Esophagus squamous epithelium (tissue), 5 donors: ENCODE measurements at places on chromosomes 12 and 14.
A peak's percentile ranks its signal among the peaks of the same experiment; 100 is the strongest.

- no peak for DNase-seq
These were observed 62.2 kb downstream of the BMP4 start for GRCh38 chr14:53894456-53894855.

DNA sequence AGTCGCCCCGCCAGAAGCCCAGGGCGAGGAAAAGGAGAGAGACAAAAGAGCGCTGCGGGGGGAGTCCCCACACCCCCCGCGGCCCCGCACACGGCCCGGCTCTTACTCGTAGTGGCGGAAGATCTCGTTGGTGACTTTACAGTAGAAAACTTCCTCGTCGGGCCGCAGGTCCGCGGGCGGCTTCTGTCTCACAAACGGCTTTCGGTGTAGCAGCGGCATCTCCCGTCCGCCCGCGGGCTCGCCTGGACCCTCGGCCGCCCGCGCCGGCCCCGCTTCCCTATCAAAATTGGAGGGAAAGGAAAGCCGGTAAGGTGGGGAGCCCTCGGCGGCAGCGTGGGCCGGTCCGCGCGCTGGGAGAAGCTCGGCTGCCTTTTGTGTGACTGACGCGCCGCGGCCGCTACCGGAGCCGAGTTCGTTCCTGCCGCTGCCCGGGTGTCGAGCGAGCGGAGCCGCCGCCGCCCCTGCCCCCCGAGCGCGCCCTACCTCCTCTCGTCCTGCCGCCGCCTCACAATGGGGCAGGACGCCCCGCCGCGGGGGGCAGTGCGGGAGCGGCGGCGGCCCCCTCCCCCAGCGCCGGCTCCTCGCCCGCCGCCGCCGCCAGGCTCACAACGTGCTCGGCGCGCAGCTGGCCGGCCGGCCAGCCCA, 652 bp downstream of the BAZ1A start:
- no peak for DNase-seq

DNA sequence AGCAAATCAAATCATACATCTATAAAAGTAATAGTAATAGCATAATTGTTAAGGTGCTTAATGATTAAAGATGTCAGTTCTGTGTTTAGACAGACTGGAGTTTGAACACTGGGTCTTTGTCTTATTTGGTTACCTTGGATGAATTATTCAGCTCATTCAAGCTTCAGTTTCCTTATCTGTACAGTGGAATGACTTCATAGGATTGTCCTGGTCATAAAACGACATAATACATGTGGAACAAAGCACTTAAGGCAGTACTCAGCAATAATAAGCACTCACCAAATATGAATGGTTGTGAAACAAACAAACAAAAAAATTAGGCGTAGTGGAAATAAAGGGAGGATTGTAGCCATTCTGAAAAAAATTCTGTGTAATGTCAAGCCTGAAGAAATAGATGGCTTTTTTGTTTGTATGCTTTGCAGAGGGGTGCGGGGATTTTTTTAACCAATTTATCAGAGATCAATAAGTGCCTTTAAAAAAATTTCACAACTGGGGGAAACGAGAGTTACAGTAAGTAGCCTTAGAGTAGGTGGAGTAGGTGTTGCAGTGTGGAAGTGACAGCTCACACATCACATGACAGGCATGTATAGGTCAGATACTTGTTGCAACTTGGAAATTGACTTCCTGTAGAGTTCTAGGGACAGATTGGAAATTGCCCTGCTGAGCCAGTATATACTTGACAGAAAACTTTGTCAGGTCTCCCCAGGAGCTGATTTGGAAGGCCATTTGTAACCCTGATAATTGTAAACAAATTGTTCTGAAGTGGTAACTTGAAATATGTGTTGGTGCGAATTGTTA, 157.7 kb downstream of the SLC15A5 start:
- DNase-seq: no peak

GRCh38 chr12:79884401-79885006, 50.4 kb downstream of the PPP1R12A start:
- DNase-seq: no peak

GRCh38 chr14:52902971-52903619, 47.8 kb downstream of the FERMT2 start:
- DNase-seq: no peak

GRCh38 chr14:39025250-39025809, 77.7 kb downstream of the SEC23A start:
- no peak for DNase-seq

DNA sequence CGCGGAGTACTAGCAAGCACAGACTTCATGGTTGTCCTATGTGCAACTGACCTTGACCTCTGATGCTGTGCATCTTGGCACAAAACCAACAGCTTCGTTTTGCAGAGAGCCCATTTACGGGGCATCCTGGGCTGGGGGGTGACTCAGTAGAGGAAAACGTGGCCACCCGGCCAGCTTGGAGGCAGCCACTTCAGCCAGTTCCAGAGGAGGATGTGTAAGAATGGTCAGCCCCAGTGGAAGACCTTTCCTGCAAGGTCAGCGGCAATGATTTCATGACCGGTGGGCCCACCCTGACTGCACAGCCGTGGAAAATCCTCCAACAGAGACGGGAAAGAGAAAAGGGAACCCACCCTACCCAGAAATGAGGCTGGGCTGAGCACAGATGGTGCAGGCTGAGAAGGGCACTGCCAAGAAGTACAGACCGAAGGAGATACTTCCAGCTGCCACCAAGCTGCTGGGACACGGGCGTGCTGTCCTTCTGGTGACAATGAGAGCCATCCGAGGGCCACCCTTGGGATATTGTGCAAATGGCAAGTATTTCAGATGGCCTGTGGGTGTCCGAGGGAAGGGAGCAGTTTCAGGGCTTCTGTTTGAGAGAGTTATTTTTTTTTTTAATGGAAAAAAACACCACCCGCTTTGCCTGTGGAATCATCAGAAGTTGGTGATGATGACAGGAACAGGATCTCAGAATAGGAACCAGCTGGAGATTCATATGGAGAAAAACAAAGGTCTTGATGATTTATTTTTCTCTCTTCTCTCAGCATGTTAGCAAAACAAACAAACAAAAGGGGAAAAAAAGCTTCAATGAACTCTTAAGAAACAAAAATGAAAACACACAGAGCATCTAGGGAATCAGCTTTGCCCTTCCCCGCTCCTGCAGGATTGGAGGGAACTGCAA, 120.2 kb upstream of the RFLNA start:
- DNase-seq: no peak

- no peak for DNase-seq
These were observed 264.7 kb downstream of the APAF1 start for GRCh38 chr12:98909746-98910145.

DNA sequence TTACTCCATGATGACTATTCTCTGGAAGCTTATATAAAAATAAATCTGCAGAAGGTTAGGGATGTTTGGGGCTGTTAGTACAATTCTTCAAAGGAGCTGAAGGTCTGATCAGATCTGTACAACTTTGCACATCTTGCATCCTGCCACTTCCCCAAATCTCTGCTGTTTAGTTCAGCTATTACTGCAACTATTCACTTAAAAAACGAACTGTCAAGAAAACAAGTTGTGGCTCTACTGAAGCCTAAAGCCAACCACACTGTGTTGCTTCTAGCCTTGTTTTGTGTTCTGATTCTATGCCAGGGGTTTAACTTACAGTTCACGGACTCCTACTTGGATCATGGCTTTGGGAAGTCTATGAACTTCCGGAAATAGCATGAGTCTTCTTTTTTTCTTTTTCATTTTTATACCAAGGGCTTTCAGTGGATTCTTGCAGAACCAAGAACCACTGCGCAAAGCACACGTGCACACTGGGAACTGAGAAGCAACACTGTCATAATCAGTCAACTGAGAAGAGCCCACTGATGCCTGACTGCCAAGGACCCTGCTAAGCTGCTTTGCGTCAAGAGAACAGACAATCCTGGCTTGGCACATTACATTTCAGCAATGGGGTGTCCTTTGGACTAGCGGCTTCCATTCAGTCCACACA, 66.3 kb upstream of the EEA1 start:
- no peak for DNase-seq

- no peak for DNase-seq
These were observed 163.6 kb upstream of the TBX3 start for GRCh38 chr12:114847441-114848035.

- no peak for DNase-seq
These were observed 85.7 kb upstream of the TBX3 start for GRCh38 chr12:114769634-114770033.

- DNase-seq: no peak
These were observed 11.5 kb downstream of the TEAD4 start for GRCh38 chr12:2970744-2971143.

GRCh38 chr14:89842837-89843236, 111.7 kb downstream of the EFCAB11 start:
- DNase-seq: no peak

- no peak for DNase-seq
These were observed 42.0 kb upstream of the NUDT4 start for GRCh38 chr12:93335603-93336162.

DNA sequence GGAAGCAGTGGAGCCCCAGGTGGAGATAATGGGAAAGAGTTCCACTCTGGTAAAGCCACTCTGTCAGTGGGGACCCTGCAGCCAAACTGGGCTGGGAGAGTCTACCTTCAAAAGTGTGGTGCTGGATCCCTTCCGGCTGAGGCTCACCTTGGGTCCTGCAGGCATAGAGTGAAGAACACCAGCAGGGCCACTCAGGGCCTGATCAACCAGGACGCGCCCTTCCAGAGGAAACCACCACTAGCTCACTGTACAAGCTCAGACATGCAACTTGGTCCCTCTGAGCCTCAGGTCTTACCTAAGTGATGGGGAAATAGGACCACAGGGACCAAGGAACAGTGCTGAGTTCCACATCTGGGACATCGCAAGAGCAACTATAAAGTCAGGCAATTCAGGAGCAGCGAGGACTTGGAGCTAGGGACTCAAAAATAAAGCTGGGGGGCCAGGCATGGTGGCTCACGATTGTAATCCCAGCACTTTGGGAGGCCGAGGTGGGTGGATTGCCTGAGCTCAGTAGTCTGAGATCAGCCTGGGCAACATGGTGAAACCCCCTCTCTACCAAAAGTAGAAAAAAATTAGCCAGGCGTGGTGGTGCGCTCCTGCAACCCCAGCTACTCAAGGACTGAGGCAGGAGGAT, 5.9 kb upstream of the PRPH start:
- no peak for DNase-seq

GRCh38 chr12:117100251-117100650, 1.0 kb upstream of the TESC start:
- DNase-seq: no peak

- no peak for DNase-seq
These were observed 95.1 kb upstream of the RFX4 start for GRCh38 chr12:106487664-106488063.

DNA sequence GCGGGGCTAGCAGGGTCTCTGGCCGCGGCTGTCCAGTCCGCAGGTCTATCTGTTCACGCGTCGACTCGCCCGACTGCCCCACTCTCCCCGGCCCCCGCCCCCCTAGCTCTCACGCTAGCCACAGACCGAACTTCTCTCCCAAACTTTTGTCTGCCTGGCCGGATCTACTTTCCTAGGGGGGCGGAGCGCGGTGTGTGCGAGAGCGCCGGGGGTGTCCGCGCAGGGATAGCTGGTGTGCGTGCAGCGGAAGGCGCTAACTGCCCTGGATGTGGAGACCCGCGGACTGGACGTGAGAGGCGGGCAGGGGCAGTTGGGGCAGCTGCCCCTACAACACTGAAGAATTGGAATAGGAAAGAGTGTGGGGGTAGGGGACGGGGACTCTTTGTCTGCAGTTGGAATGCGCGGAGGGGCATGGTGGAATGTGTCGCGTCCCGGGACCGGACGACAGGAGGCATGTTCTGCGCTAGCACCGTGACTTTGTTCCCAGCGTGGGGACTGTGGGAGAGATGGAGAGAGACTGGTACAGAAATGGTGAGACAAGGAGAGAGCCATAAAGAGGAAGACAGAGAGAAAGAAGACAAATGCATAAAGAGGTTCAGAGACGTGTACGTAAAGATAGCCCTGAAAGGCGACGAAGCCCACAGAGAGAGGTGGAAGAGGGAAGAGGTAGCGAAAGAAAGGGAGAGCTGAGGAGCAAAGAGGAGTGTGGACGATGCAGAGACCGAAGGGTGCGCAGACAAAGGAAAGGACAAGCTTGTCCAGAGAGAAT, at the start of gene AJUBA:
Gene AJUBA, minus strand, starts transcription at position 75 of the 769 bp plus-strand sequence. CDS start 285 bp downstream, outside the sequence.
- DNase-seq: peak; percentile 37

- no peak for DNase-seq
These were observed 2.5 kb downstream of the XRCC3 start for GRCh38 chr14:103712633-103713247.

DNA sequence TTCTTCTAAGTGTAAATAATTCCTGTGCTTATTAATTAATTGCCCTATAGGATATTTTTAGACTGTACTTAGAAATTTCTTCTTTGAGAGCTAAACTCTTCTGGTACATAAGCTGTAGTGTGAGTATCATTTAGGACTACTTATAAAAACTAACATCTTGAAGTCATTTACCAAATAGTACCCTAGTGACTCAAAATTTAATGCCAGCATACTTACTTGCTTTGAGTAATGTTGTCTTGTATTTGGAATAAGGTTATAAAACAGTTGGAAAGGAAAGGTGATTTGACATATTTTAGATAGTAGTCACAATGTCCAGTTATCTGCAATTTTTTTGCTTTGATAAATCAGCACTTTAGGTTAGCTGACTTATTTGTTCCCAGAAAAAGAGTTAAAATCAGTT, 39.1 kb downstream of the SPATA7 start:
- DNase-seq: no peak

- no peak for DNase-seq
These were observed 2.7 kb downstream of the SRSF5 start for GRCh38 chr14:69769623-69770022.

DNA sequence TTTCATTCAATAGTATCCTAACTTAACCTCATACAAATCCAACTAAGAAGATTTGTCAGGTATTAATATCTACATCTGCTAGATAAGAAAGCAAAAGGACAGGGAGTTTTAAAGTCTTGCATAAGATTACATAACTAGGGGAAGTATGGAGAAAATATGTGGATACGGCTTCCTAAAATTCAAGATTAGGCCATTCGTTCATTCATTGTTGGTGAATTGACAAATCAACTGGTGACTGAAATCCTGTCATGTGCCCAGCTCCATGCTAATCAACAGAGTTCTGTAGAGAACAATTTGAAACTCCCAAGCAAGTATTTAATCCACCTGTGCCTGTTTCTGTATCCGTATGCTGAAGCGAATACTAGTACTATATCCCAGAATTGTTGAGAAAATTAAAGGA, 260.9 kb upstream of the USP15 start:
- DNase-seq: no peak

GRCh38 chr14:59688224-59689170, 111.9 kb upstream of the CCDC175 start:
- no peak for DNase-seq

DNA sequence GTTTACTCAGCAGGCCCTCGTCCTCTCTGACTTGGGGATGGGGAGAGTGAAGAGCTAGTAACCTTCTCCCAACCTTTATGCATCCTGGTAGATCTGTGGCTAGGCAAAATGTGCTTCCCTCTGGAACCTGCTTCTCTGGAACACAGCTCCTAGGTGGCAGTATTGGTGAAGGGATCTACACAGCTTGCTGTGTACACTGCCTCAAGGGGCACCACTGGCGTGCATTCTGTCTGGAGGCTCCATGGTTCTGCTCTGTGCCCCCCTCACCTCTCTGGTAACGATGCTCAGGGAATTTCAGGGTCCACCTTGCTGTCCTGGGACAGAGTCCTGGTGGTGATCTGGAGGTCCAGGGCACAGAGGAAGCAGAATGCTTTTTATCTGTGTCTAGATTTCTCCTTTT, 43.5 kb upstream of the KCNA5 start:
- no peak for DNase-seq
